Activated CD4-positive, CD25-positive, alpha-beta regulatory T cell treated with anti-CD3 and anti-CD28 coated beads, Interleukin-2, amount 50 U/mL, for 72 hours (primary cell): ENCODE measurements at places on chromosomes 7 and 10.

- DNase-seq, result no peak
These were observed 379.6 kb downstream of the OTUD1 start for GRCh38 chr10:23818484-23818883.

GRCh38 chr7:120307991-120308545 is 35.1 kb downstream of the KCND2 start:
- DNase-seq, result no peak

DNA sequence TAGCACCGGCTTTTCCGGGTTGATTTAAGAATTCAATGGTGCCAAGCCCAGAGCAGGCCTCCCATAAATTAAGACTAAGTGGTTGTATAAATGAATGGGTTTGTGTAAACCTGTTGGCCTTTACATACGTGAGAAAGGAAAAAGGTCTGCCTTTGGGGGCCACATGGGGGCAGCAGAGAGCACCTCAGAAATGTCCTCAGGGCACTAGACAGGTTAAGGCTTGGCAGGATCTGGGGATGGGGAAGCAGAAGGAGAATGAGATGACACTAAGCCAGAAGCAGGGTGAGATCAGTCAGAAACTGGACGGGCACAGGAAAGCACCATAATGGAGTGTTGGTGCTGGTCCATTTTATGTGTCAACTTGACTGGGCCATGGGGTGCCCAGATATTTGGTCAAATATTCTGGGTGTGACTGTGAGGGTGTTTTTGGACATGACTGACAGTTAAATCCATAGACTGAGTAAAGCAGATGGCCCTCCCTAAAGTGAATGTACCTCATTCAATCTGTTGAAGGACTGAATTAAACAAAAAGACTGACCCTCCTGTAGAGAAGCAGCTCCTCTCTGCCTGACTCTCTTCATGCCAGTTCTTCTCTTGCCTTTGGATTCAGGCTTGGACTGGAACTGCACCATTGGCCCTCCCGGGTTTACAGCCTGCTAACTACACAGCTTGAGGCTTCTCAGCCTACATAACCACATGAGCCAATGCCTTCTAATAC is 58.9 kb downstream of the FRMPD2 start:
- peak; percentile 47 for DNase-seq

- DNase-seq, result no peak
These were observed 35.8 kb upstream of the PLPP4 start for GRCh38 chr10:120421250-120421649.

- DNase-seq, result no peak
These were observed 108.0 kb downstream of the UNCX start for GRCh38 chr7:1340461-1341360.

- no peak for DNase-seq
These were observed 34.2 kb downstream of the TFPI2 start for GRCh38 chr7:93856323-93856722.

DNA sequence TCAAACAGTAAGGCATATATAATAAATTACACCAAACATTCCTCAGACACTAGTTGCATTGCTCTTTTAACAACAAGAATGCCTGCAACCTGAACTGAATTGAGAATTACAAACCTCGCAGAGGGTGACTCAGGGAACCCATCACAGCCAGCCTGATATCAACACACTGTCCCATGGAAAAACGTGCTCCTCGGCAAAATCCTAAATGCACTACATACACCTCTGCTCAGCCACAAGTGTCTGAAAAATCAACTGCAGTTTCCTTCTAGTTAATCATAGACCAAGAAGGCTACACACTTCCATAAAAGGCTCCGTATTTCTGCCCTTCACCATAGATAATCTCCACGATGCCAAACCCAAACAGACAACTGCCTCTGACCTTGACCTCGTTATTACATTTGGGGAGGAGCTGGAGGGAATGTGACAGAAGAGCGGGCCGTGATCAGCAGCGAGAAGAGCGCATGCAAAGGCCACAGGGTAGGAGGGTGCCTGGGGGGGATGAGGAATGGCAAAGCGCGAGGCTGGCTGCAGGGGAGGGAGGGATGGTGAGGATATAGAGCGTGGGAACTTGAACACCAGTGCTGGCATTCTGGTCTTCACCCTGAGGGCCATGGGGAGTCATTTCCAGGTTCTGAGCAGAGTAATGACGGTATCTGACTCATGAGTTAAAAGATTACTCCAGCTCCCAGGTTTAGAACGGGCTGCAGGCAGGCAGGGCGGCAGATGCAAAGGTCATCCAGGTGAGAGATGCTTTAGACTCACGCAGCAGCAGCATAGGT is 201.9 kb upstream of the FRMD4A start:
- no peak for DNase-seq

DNA sequence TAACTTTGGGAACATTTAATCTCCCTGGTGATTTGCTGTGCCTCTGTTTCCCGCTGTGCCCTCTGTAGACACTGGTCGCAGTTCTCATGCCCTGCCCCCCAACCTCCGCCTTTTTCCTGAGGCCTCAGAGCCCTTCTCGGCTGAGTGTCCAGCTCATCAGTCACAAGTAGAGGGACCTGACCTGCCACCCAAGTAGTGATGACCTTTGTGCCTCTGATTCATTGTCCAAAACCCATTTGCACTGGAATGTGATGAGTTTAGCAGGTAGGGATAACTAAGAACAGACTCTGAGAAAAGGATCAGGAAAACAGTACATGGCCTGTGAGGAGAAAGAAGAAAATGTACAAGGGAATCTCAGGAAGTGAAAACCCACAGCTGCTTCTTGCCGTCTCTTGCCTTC is 58.8 kb downstream of the LANCL2 start:
- DNase-seq, result no peak

DNA sequence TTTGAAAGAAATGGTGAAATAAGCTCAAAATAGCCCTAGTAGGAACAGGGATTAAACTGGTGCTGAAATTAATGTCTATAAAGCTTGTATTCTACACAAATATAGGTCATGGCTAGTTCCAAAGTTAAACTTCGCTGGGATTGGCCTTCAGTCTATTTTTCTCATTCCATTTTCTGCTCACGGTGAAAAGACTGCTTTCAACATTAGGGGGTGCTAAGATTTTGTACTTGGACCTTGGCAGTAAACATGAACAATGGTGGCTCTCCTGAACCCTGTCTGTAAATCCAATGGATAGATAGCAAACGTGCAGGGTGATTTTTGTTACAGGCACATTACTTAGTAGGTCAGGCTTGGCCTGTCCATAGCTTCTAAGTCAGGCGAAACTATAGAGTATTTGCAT is 36.0 kb upstream of the RSU1 start:
- no peak for DNase-seq

DNA sequence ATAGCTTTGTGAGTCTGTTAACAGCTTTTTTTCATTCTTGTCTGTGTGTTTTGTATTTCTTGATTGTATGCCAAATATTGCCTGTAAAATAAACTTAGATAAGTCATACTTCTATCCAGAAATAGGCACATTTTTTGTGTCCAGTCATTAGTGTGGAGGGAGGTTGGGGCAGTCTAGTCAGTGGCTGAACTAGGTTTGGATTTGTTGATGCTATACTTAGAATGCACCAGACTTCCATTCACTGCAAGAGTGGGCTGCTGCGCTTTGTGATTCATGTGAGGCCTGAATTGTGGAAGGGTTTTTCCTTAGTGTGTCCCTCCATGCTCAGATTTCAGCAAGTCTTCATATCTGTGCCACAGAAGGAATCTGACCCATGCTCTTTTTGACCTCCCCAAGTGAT is 50.0 kb downstream of the TRUB1 start:
- no peak for DNase-seq

DNA sequence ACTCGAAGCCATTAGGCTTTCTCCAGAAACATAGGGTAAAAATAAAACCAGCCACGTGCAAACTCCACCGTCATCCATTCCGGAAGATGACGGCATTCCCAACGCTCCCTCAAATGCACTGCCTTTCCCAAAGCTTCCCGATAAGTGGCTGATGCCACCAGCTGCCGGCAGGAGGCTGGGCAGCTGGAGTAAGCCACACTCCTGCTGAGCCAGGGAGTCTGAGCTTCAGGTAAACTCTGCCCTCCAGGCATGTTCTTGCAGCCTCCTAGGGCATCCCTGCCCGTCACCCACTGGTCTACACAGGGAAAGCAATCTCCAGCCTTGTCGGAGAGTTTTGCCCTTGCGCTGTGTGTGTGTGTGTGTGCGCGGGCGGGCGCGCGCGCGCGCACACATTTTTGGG is 40.5 kb upstream of the TMEM273 start:
- no peak for DNase-seq

DNA sequence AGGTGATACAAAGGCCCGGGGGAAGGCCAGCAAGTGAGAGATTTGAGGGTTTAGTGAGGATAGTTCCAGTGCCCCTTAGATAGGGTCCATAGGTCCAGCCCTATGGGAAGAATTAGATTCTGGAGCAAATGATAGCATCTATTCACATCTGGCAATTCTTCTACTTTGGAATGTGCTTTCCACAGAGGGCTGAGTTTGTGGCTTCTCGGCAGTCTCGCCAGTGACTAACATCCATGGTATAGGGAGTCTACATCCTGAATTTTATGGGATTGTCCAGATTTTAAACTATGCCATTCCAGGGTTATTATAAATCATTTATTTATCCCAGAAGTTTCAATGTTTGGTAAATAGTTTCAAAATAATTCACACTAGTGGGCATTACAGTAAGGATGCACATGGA is 207.3 kb upstream of the ADO start:
- no peak for DNase-seq

DNA sequence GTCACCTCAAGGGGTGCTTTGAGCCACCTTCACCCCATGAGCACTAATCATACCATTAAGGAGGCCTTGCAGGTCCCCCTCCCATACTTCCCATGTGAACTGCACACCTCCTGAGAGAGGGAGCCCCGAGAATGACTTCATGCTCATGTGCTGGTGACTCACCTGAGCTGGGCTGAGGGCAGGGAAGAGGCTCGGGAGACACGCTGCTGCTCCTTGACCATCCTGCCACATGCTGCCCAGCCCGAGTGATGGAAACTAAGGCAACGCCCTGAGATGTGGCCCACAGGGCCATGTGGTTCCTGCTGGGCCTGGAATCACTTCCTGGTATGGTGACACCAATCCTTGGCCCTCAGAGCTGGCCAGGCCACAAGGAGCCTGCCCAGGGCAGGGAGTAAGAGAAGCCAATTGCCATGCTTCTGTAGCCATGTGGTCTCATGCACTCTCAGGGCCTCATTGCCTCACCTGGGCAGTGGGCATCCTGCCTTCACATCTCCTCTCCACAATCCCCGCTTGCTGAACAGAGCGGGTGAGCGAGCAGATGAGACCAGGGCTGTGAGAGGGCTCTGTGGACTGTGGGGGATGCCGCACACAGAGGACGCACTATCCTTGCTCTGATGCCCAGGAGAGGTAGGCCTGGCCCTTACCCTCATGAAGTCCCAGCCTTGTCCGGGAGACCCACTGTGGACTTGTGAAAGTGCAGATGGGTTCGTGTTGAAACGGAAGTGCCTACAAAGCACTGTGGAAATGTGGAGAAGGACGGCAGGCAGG is 18.3 kb upstream of the PPIF start:
- no peak for DNase-seq

DNA sequence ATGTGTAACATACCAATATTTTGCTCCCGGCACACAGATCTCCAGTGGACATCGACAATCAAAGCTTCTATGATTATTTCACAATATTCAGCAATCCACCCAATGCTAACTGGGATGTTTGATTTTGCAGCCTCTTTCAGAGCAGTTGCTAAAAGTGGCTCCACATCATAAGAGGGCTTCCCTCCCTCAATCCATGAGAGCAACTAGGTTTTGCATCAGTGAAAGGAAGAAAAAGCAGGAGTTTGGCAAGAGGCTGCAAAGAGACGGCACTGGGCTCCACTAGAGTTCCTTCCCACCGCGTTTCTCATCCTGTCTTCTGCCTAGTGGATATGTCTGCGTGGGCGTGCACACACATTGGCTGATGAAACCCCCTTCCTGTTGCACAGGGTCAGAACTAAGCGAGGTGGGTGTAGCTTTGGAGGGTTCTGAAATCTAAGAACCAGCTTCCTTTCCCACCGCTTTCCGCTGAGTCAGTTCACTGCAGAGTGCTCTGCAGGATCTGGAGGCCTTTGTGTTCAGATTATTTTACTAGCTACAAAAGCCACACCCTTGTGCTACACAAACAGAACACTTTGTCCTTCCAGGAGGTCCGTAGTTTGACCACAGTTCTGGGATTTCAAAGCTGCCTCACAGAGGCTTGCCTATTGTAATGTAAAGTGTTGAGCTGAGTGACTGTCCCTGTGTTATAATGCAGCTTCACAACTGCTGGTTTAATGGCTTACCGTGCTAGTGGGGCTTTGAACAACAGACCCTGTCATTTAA is 28.1 kb downstream of the ARL4A start:
- no peak for DNase-seq

DNA sequence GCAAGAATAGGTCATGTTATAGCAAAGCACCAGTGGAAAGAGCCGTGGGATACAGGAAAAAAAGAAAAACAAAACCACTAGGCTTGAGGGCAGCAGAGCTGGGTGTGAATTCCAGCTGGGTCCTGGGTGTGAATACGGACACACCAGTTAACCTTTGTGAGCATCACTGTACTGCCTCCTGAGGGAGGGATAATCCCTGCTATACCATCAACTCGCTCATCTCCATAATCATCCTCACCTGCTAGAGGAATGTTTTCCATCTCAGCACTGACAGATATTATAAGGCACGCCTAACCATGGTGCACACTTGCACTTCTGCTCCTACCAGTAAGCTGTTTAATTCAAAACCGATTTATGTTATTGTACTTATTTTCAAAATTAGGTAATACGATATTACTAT is 62.2 kb downstream of the GSAP start:
- no peak for DNase-seq

DNA sequence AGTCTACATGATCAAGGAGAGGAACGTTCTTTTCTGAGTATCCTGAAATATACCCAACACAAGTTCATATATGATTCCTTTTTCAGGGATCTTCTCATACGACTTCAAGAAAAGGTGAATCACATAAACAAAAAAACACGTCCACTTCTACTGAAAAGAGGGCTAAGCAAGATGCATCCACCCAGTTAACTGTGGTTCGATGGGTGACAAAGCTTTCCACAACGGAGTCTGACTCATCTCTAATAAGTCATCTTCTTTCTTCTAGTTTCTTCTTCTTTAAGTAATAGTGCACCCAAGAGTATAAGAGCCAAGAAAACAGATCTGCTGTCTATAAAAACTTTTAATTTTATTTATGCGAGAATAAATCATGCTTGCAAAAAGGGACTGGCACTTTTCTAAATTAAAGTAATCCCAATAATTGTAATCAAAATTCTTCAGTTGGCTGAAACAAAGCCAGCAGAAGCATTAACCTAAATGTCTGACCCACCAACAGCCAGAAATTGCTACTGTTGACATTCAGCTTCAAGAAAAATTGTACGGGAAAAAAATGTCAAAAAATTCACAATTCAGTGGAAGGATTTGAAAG is 146.9 kb upstream of the ANK3 start:
- no peak for DNase-seq
